M059J (cell line): ENCODE measurements at places on chromosomes 5 and 9. TPM values are rescaled to one million over a fixed set of nuclear protein-coding genes. Genes with fewer than 3 reads are reported as not detected.

- peak; percentile 53 for DNase-seq
These were observed 1.9 kb downstream of the DOK3 start for GRCh38 chr5:177507596-177508220.

DNA sequence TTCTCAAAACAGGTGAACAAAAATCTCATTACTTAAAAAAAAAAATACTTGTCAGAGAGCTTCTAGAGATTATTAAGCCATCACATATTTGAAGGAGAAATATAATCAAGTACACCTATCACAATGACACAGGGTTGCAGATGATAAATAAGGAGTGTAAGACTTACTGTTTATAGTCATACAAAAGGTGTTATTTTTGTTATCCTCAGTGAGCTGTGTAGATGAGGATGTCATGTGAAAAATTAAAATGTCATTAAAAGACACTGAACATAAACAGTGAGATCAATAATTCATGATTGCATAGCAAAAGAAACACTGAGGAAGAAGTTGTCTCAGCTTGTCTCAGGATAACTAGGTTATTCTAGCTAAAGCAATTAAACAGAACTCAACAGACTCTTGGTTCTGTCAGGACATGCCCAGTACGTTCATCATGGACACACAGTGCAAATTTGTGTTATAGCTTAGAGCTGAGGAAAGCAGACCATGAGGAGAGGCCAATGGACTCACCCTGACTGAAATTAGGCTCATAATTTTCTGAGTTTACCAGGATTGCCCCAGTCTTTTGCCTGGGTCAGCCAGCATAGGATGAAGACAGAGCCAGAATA is 1162.6 kb upstream of the C9orf72 start:
- no peak for DNase-seq

DNA sequence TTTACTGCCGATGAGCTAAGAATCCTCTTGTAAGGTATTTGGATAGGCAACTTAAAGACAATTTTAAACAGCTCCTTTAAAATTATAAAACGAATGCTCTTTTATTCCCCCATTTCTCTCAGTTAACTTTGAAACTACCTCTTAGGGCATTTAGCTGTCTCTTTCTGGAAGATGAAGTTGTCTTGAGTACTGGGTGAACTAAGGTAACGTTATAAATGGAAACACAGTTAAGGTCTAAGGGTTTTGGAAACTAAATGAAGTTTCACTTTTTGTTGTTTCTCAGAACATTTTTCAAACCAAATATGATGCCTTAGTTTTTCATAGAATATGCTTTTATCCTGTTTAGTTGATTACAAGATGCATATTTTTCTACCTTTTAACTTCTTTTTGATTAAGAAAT is 6.8 kb downstream of the UBE2R2 start:
- no peak for DNase-seq

DNA sequence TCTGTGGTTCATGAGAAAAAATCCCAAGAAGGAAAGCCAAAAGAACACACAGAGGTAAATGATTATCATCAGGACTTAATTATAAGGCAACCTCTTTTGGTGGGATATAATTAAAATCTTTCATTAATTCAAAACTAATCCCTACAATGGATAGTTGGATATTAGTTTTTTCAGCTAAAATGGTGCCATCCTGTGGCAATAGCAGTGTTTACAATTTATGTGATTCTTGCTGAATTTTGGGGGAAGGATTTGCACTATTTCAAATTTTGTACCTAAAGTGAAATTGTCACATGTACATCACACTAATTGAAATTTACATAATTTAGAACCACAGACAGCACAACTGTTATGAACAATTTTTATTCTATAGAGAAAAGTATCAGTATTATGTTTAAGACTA is 67.0 kb downstream of the CAST start:
- no peak for DNase-seq

DNA sequence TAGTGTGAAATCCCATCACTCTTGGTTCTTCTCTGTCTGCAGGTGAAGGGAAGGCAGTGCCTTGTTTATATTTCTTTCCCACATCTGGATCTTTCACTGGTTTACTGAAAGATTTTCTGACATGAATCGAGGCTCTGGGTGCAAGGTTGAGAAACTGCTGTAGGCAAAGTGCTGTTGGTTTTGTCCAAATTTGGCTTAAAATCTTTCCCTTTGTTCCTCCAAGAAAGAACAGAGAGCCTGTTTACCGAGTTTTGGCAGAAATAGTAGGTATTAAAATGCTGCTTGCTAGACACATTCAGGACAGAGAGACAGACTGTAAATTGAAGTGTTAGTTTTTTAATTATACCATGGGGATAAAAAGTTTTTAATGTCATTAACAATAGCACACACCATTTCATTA is 21.5 kb downstream of the SKP2 start:
- DNase-seq = no peak

DNA sequence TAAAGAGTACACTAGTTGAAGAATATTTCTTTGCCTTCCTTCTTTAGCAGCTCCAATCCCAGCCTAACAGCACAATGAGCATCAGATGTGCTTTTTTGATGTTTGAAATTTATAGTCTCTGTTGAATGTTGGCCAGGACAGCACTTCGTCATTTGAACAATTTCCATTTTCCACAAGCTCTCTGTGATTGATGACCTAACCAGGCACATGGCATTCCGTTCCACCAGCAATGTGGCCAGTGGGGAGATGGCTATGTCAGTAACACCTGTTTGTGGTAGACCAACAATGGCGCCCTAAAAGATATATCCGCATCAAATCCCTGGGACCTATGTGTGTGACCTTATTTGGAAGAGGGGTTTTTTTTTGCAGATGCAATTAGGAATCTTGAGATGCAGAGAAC is 66.8 kb downstream of the PALM2AKAP2 start:
- DNase-seq = no peak

GRCh38 chr9:91177661-91178280 is 183.9 kb downstream of the AUH start:
- peak; percentile 92 for DNase-seq

- peak; percentile 25 for DNase-seq
These were observed 535 bp downstream of the RFX3 start for GRCh38 chr9:3525096-3525835.

DNA sequence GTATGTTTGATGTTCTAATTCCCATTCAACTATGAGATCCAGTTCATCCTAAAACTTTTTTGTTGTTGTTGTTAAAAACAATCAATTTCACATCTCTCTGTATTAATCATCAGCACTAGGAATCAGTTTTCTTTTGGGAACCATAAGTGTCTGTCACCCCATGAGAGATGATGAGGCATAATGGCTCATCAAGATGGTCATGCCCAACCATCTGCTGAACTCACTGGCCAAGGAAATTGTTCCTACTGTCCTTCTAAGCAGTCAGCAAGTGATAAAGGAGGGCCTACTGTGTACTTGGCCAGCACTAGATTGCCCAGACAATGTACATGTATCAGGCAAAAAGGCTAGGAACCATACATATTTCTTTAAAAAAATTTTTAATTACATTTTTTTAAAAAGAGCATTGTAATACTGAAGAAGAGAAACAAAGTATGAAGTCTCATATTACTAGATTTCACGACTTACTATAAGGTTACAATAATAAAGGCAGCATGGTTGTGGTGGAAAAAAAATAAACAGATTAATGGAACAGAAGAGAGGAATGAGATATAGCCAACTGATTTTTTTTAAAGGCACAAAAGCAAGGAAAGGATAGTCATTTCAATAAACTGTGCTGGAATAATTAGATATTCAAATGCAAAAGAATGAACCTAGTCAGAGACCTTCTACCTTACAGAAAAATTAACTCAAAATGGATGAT is 458.3 kb downstream of the SPOCK1 start:
- DNase-seq = peak; percentile 31

GRCh38 chr5:56356121-56356835 is 123.1 kb upstream of the ANKRD55 start:
- DNase-seq = no peak

DNA sequence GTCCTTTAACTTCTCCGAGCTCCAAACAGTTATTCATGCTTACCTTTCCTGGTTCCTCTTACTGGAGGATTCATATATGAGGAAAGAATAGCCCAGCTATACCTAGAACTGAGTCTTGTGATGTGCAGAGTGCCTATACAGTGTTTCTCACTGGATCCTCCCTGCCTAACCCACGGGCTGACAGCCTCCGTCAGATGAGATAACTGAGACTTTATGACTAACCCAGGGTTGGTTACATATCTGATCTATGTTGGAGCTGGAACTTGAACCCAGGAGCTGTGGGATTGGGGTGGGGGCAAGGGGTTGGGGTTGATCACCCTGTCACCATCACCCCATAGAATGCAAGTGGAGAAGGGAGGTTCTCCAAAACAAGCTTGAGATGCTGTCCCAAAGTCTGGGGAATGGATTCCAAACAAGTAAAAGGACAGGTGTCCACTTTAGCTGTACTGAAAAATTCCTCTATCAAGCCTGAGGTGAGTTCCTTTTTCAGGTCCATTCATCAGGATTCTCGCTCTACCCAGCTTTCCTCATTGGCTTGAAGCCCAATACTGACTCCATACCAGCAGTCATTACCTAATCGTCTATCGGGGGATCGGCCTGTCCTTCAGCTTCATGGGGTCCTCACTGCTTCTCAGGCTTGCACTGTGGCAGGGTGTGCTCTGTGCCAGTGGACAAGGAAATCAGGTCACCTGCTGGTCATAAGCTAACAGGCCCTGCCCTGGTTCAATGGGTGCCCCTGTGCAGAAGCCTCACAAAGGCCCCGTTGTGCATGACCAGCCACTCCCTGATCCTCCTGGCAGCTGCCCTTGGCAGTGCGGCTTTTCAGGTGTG is 100.6 kb downstream of the ARHGAP26 start:
- DNase-seq = no peak

DNA sequence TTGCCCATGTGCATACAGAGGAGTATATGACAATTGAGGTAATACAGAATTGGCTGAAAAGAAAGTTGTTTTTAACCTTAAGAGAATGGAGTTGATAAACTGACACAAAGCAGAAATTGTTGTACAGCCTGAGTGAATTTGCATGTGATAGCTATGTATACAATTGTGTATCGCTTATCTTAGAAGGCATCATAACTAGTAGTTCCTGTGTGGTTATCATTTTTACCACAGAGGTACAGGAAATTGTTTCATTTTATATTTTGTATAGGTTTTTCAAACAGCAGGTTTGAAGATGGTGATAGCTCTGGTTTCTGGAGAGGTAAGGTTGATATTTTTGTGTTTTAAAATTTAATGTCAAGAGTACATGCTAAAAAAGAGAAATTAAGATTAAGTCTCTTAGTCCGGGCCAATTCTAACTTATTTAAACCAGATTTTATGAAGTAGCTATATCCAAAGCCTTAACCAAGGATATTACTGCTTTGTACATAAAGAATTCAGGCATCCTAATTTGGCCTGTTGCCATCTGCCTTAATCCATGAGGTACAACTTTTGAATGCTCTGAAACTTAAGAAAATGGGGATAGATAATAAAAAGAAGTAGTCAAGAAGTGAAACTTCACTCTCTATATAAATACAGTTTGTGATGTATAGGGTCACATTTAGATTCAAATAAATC is 26.0 kb downstream of the DDX4 start:
- DNase-seq = no peak

DNA sequence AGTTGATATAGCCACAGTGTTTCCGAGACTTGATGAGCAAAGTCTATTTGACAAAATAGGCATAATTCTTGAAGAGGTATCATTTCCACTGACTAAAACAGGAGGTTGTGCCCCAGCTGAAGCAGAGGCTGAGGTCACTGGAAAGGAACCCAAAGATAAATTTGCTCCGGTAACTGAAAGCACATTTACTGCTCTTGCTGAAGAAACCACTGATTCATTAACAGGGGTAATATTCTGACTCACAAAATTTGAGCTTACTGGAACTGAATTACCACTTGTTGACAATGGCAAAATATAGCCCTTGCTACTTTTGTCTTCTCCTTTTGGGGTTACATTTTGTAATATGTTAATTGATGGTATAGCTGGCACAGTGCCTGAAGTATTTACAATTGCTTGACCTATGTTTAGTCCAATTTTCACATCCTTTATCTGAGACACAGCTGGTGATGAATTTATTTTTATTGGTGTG is 30.2 kb downstream of the MLANA start:
- no peak for DNase-seq

DNA sequence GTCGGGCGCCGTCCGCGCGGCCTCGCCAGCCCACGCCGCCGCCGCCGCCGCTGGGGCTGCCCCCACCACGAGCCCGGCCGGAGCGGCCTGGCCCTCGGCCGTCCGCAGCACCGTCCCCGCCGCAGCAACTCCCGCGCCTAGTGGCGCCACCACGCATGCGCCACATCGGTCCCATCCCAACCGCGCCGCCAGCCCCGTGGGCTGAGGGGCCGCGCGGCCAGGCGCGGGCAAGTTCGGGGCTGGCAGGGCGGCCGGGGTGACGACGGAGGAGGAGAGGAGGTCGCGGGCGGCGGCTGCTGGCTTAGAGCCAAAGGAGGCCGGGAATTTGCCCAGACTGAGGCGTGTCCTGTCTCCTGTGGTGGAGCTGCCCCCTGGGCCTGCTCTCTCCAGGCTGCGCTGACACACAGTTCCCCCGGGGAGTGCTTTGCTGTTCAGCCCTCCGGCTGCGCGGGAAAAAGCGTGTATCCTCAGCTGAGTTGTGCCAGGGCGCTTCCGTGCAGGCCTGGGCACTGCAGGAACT is at the start of gene TUSC1:
TSS of gene TUSC1 (minus strand) at position 298 of the 520 bp plus-strand sequence. CDS start at position 166, 132 bp downstream.
- DNase-seq = peak; percentile 96

DNA sequence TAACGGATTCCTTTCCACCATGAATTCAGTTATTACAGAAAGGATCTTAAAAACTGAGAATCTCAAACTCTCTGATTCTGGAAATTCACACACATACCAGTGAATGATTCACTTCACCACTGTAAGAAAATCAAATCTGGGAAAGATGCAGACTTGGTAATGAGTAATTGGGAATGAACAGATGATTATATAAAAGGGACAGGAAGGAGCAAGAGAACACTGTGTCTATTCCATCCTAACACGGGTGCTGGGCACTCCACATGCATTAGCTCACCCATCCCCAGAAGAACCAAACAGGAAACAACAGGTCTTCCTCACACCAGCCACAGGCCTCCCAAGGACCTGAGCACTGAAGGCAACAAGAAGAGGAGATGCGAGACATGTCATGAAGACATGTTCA is 74.8 kb upstream of the ZNF622 start:
- peak; percentile 85 for DNase-seq

- DNase-seq = no peak
These were observed 624.0 kb upstream of the KLF4 start for GRCh38 chr9:108113596-108113995.

GRCh38 chr5:36531401-36531800 is 75.0 kb upstream of the SLC1A3 start:
- DNase-seq = no peak

DNA sequence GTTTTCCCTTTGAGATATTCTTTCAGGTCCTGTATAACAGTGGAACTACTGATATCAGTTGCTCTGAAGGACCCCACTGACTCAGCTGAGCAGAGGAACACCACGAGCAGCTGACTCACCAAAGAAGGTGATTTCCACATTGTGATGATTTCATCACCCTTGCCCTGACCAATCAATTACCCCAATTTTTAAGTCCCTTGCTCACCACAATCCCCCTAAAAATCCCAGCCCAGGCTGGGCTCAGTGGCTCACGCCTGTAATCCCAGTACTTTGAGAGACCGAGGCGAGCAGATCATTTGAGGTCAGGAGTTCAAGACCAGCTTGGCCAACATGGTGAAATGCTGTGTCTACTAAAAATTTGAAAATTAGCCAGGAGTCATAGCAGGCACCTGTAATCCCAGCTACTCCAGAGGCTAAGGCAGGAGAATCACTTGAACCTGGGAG is 125.3 kb upstream of the ABCA1 start:
- peak; percentile 87 for DNase-seq

Gene INSL6
- total RNA-seq = not detected in 2 replicates

Gene TRIM36
- total RNA-seq = 1.6 and 3.6 TPM in 2 replicates

Gene TAS2R1
- total RNA-seq = not detected in 2 replicates

Gene CAPSL
- 0.37 and 0.62 TPM in 2 replicates for total RNA-seq

Gene PCDHB11
- total RNA-seq = 0.25 and 0.49 TPM in 2 replicates

Gene EPB41L4B
- total RNA-seq = 4.7 and 6.5 TPM in 2 replicates

Gene OR13C4
- not detected in 2 replicates for total RNA-seq

Gene HAVCR2
- 0.84 and 3.9 TPM in 2 replicates for total RNA-seq
